ENCODE measurements at places on chromosomes 1 and 21. TPM values are rescaled to one million over a fixed set of nuclear protein-coding genes. Genes with fewer than 3 reads are reported as not detected.

Gene PTPN7
- total RNA-seq = 124 TPM

DNA sequence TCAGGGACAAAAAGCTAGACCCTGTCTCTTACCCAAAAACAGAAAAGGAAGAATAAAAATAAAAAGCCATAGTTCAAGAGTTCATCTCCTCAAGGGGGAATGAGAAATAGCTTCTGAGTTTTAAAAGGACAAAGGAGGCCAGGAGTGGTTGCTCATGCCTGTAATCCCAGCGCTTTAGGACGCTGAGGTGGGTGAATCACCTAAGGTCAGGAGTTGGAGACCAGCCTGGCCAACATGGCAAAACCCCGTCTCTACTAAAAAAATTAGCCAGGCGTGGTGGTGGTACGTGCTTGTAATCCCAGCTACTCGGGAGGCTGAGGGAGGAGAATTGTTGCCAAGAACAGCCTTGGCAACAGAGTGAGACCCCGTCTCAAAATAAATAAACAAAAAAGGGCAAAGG lies 38.6 kb upstream of the CPLANE2 start:
- no peak overlapping the region for H3K27ac ChIP-seq
- peaks cover 6% of the 10 kb centered on the region for H3K36me3 ChIP-seq
- no peak for DNase-seq
- no peak overlapping the region for H3K4me3 ChIP-seq
- H3K27me3 ChIP-seq = no peaks in the 10 kb centered on the region
- H3K4me1 ChIP-seq = no peaks in the 10 kb centered on the region

GRCh38 chr1:235782601-235783000 lies 84.1 kb downstream of the LYST start:
- H3K27me3 ChIP-seq = no peaks in the 10 kb centered on the region
- H3K36me3 ChIP-seq = peaks cover 9% of the 10 kb centered on the region
- H3K4me3 ChIP-seq = no peak overlapping the region
- H3K27ac ChIP-seq = no peak overlapping the region
- no peaks in the 10 kb centered on the region for H3K4me1 ChIP-seq
- no peak for DNase-seq

DNA sequence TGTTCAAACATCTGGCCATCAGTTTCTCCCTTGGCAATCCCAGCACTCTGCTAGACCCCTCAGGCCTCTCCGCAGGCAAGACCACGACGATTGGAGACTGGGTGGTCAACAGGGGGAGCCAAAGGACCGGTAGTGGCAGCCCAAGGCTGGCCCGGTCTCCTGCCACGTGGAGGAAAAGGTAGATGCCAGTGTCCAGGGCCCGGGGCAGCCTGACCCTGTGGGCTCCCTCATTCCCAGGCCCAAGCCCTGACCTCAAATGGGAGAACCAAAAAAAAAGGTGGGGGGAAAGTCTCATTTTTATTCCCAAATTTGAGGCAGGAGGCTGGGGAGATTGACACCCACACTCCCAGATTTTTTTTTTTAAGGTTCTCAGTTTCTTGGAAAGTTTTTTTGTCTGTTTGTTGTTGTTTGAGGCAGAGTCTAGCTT lies 24.8 kb downstream of the S100A6 start:
- H3K27me3 ChIP-seq = no peaks in the 10 kb centered on the region
- no peaks in the 10 kb centered on the region for H3K36me3 ChIP-seq

DNA sequence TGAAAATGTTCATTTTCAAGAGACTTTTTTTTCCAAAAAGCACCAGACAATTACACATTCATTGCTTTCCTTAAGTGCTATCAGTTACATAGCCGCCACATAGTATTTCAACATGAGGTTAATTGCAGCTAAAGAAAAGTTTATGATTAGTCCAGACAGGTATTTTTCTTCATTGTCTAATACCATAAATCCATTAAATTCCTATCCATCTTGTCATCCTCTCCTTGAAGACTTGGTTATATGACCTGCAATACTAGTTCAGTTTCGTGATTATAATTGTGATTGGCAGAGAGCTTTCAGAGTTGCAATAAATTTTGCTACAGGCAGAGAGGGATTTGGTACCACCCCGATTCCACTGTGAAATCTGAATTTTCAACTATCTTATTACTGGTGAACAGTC lies 437.7 kb downstream of the GPATCH2 start:
- no peak for DNase-seq
- H3K4me3 ChIP-seq = no peak overlapping the region
- no peak overlapping the region for H3K27ac ChIP-seq
- no peaks in the 10 kb centered on the region for H3K27me3 ChIP-seq
- H3K4me1 ChIP-seq = no peaks in the 10 kb centered on the region
- no peaks in the 10 kb centered on the region for H3K36me3 ChIP-seq

DNA sequence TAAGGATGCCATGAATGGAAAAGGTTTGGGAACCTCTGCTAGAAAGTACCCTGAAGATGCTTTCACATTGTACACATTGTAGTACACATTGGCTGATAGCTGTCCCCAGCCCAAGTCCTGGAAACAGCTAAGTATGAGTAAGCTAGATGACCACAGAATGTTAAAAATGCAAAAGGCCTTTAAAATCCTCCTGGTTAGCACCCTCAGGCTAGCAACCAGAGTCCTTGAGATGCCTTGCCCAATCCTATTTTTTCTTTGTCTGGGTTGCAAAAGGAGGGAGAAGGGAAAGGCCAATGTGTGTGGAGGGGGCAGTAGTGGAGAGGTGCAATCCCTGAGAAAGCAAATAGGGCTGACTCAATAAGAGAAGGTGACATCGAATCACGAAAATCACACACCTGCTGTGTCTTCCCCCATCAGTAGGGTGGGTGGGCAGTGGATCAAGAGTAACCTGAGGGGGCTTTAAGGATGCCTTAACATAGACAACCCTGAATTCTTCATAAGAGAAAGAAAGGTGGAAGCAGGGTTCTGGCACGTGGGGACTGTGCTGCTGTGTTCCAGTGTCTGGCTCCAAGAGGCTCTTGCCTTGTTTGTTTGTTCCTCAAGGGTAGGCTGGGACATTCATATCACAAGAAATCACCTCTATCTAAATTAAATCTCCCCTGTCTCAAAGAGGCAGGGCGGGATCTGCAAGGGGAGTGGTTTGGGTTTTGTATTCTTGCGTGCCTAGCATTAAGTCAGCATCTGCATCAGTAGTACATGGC lies 266.2 kb upstream of the PLXNA2 start:
- no peaks in the 10 kb centered on the region for H3K36me3 ChIP-seq
- no peaks in the 10 kb centered on the region for H3K27me3 ChIP-seq
- no peaks in the 10 kb centered on the region for H3K4me1 ChIP-seq
- DNase-seq = no peak
- no peak overlapping the region for H3K4me3 ChIP-seq
- no peak overlapping the region for H3K27ac ChIP-seq

GRCh38 chr1:219773775-219774174 lies 154.6 kb downstream of the SLC30A10 start:
- no peak overlapping the region for H3K4me3 ChIP-seq
- H3K27me3 ChIP-seq = no peaks in the 10 kb centered on the region
- no peak for DNase-seq
- no peaks in the 10 kb centered on the region for H3K4me1 ChIP-seq
- no peak overlapping the region for H3K27ac ChIP-seq

Gene DISP3
- total RNA-seq = 1.2 TPM

- no peaks in the 10 kb centered on the region for H3K27me3 ChIP-seq
- no peaks in the 10 kb centered on the region for H3K4me1 ChIP-seq
- H3K27ac ChIP-seq = no peak overlapping the region
- no peak overlapping the region for H3K4me3 ChIP-seq
- H3K36me3 ChIP-seq = no peaks in the 10 kb centered on the region
These were observed 479.2 kb downstream of the LTN1 start for GRCh38 chr21:28513428-28513827.

Gene OTUD7B
- 6.7 TPM for total RNA-seq

DNA sequence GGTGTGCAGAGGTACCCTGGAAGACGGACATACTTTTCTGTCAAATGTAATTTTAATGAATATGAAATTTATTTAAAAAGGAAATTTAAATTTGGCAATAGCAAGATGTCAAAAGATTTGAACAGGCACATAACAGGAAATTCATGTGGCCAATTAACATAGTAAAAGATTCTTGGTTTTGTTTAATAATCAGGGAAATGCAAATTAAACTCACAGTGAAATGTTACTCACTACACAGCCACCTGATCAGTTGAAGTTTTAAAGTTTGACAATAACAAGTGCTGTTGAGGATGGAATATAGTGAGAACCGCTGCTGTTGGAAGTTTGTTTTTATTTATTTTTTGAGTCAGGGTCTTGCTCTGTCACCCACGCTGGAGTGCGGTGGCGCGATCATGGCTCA lies 63.9 kb downstream of the TEX35 start:
- DNase-seq = no peak
- H3K4me1 ChIP-seq = no peaks in the 10 kb centered on the region
- H3K36me3 ChIP-seq = no peaks in the 10 kb centered on the region
- no peak overlapping the region for H3K4me3 ChIP-seq

DNA sequence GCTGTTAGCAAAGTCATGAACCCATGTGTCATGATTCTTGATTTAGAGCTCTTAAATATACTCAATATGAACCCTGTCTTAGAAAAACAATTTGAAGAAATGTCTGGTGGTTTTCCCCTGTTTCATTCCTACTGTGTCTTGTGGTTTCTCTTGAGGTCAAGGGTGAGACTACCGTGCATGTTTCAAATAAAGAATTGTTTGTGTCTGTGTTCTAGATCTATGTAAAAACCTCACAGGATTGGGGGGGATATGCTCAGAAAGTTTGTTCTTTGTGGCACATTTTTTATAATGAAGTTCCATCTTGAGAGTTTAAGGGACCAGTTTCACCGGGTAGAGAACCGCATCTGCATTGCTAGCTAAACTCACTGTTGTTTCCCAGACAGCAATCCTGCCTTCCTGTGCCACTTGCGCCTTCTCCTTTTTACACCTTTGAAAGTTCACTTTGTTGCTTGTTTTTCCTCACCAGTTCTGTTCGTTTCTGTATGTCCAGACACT lies 30.9 kb upstream of the CACYBP start:
- no peaks in the 10 kb centered on the region for H3K27me3 ChIP-seq
- H3K36me3 ChIP-seq = peaks cover 2% of the 10 kb centered on the region
- peaks cover 80% of the 10 kb centered on the region for H3K4me1 ChIP-seq
- H3K27ac ChIP-seq = peak overlapping the region; percentile 81
- DNase-seq = no peak

DNA sequence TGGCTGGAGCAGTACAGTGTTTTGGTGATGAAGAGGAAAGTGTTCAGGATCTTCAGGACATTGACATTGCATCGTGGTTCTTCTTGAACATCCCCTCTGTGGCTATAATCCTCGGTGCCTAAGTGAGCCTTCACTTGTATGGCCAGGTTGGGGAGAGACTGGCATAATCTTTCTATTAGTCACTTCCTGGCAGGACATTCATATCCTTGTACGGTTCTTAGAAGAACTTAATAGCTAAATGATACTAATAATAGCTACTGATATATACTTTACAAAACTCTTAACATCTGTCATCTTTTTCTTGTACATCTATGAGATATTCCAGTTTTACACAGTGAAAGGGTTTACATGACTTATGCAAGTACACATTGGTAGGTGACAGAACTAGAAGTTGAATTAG lies 35.8 kb downstream of the CELF3 start:
- H3K4me3 ChIP-seq = no peak overlapping the region
- H3K36me3 ChIP-seq = peaks cover 22% of the 10 kb centered on the region
- no peak for DNase-seq
- H3K4me1 ChIP-seq = no peaks in the 10 kb centered on the region
- H3K27me3 ChIP-seq = no peaks in the 10 kb centered on the region

Gene OR2T33
- not detected for total RNA-seq

DNA sequence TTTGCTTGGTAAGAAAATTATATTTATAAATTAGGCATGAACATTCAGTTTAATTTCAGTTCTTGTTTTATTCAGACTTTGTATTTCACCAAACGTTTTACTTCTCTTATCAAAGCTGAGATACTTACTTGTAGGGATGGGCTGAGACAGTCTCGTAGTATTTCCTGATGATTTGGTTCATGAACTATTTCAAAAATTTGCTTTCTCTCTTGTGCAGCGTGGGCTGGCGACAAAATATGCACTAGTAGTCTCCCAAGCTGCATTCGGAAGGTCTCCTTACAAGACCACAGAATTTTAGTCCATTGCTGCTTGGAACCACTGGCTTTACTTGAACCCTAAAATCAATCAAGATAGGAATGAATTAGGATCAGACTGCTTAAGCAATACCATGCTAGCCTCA lies 91.7 kb upstream of the GNG4 start:
- H3K4me1 ChIP-seq = no peaks in the 10 kb centered on the region
- H3K4me3 ChIP-seq = no peak overlapping the region
- H3K36me3 ChIP-seq = peaks cover 40% of the 10 kb centered on the region
- no peaks in the 10 kb centered on the region for H3K27me3 ChIP-seq

GRCh38 chr1:171794085-171794484 lies 12.6 kb downstream of the METTL13 start:
- H3K27me3 ChIP-seq = no peaks in the 10 kb centered on the region
- H3K4me3 ChIP-seq = no peak overlapping the region
- peaks cover 92% of the 10 kb centered on the region for H3K36me3 ChIP-seq
- no peaks in the 10 kb centered on the region for H3K4me1 ChIP-seq

- peak; percentile 3 for DNase-seq
- no peaks in the 10 kb centered on the region for H3K36me3 ChIP-seq
- peaks cover 16% of the 10 kb centered on the region for H3K27me3 ChIP-seq
- H3K4me1 ChIP-seq = peaks cover 16% of the 10 kb centered on the region
- H3K4me3 ChIP-seq = peak within 1 kb of the TSS; percentile 68
These were observed at the start of gene IGSF3 for GRCh38 chr1:116667575-116668105. TSS of gene IGSF3 (minus strand) at chr1:116667733. CDS start at chr1:116666326, 1,407 bp downstream.

Gene KRTAP19-1
- total RNA-seq = not detected

DNA sequence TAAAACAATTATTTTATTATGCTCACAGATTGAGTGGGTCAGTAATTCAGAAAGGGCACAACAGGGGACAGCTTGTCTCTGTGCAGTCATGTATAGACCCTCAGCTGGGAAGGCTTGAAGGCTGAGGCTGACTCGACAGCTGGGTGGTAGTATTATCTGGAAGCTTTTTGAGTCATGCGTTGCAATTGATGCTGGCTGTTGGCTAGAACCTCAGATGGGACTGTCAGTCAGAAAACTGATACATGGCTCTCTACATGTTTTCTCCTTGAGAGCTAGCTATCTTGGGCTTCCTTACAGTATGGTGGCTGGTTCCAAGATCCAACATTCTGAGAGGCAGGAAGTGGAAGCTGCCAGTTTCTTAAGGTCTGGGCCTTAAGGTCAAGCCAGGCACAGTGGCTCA lies 61.5 kb upstream of the SELENON start:
- H3K27ac ChIP-seq = no peak overlapping the region
- no peaks in the 10 kb centered on the region for H3K36me3 ChIP-seq
- no peaks in the 10 kb centered on the region for H3K27me3 ChIP-seq
- H3K4me1 ChIP-seq = no peaks in the 10 kb centered on the region
- H3K4me3 ChIP-seq = no peak overlapping the region

GRCh38 chr1:228378873-228379460 lies 27.7 kb downstream of the TRIM11 start:
- no peak for DNase-seq
- no peak overlapping the region for H3K27ac ChIP-seq
- H3K4me3 ChIP-seq = no peak overlapping the region
- no peaks in the 10 kb centered on the region for H3K27me3 ChIP-seq
- H3K4me1 ChIP-seq = peaks cover 14% of the 10 kb centered on the region

DNA sequence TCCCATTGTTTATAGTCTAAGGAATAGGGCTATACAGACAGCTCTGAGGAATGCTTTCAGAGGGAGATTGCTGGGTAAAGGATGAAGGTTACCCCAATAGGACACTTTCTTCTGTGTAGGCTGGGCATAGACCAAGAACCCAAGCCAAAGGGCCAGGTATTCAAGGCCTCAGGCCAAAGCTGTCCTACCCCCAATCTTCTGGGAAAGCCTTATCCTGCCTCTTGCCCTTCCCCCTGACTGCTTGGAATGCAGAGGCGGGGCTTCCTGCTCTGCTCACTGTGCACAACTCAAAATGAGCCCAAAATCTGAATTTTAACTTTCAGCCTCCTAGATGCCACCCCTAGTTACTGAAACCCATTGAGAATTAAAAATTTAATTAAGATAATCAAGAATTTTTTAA lies 2.2 kb downstream of the OR10Z1 start:
- H3K4me1 ChIP-seq = no peaks in the 10 kb centered on the region
- no peaks in the 10 kb centered on the region for H3K36me3 ChIP-seq
- no peak for DNase-seq
- no peak overlapping the region for H3K27ac ChIP-seq
- peaks cover 5% of the 10 kb centered on the region for H3K27me3 ChIP-seq

All from CD4-positive, CD25-positive, alpha-beta regulatory T cell (primary cell).